IPS DF 6.9 (cell line): ENCODE measurements at places on chromosomes 2 and 18.

DNA sequence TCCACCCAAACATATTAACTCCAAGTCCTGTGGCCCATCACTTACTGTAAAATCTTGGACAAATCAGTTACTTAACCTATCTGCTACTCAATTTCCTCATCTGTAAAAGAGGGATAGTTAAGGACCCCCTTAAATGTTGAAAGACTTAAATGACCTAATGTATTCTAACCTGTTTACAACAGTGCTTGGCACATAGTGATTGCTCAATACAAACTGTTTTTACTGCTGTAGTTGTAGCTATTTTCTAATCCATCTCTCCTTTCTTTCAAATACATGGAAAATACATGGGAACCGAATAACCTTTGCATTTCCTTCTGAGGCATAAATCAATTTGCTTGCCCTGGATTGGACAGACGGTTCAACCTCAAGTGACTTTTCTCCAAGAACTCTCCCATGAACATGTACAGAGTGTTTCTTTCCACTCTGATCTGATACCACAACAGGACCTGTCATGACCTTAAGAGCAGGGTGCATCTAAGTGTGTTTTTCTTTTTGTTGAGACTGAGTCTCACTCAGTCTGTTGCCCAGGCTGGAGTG is 2.7 kb downstream of the LNPK start:
- H3K36me3 ChIP-seq = no peaks in the 10 kb centered on the region
- H3K4me3 ChIP-seq = no peak overlapping the region
- no peak for DNase-seq
- H3K4me1 ChIP-seq = no peaks in the 10 kb centered on the region
- no peaks in the 10 kb centered on the region for H3K27me3 ChIP-seq

GRCh38 chr18:37314534-37314933 is 251.1 kb downstream of the CELF4 start:
- H3K4me1 ChIP-seq = no peaks in the 10 kb centered on the region
- no peaks in the 10 kb centered on the region for H3K36me3 ChIP-seq
- no peak overlapping the region for H3K4me3 ChIP-seq
- H3K27ac ChIP-seq = no peak overlapping the region
- no peaks in the 10 kb centered on the region for H3K27me3 ChIP-seq

DNA sequence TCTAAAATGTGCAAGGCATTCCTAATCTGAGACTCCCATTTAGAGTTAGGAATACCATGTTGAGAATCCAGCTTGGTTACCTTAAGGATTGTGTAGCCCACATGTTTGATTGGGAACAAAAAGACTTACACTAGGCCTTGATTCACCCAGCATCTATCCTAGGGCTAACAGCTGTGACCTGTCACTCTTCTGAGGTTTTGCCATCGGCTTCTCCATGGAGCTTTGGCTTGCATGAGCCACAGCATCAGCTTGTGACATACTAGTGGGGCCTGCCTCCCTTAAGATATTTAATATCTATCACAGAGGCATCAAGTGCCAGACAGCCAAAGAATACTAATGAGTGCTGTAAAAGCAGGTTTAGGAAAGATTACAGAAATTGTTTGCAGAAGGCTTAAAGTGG is 241.3 kb upstream of the UBE2E3 start:
- H3K36me3 ChIP-seq = no peaks in the 10 kb centered on the region
- H3K4me3 ChIP-seq = no peak overlapping the region
- no peaks in the 10 kb centered on the region for H3K4me1 ChIP-seq
- no peak for DNase-seq
- no peak overlapping the region for H3K27ac ChIP-seq

DNA sequence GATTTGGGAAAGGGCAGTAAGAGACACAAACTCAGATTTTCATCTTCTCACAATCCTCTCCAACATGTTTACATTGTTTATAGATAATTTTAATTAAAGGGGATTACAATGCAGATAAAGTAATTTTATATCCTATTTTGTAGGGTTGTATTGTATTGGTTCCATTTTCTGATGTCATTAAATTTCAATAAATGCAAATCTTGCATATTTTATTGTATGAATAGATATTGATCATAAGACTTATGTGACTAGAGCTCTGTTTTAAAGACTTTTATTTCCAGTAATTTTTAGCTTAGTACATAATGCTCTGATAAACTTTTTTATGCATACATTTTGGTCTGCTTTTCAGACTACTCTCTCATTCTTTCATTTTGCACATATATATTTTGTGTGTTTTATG is 819.6 kb downstream of the TSN start:
- no peaks in the 10 kb centered on the region for H3K36me3 ChIP-seq
- no peak overlapping the region for H3K27ac ChIP-seq
- H3K4me1 ChIP-seq = no peaks in the 10 kb centered on the region
- no peaks in the 10 kb centered on the region for H3K27me3 ChIP-seq

- no peaks in the 10 kb centered on the region for H3K4me1 ChIP-seq
- no peaks in the 10 kb centered on the region for H3K36me3 ChIP-seq
- H3K4me3 ChIP-seq = no peak overlapping the region
- no peaks in the 10 kb centered on the region for H3K27me3 ChIP-seq
Observed at GRCh38 chr2:39583781-39584180, 81.9 kb upstream of the TMEM178A start.

DNA sequence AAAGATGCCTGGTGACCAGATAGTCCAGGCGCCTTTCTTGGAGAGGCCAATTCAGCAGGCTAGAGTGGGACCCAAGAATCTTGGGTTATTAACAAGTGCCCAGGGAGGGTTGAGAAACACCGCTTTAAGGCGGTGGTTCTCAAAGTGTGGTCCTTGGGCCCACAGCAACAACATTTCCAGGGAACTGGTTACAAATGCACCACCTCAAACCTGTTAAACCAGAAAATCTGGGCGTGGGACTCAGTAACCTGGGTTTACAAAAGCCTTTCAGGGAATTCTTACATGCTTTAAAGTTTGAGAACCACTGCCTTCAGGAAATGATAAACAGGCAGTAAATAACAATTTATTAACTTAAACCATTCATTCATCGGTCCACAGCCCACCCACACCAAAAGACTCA is 92.5 kb downstream of the SP3 start:
- H3K27me3 ChIP-seq = no peaks in the 10 kb centered on the region
- H3K27ac ChIP-seq = no peak overlapping the region
- DNase-seq = no peak

GRCh38 chr2:38203446-38203810 is 127.5 kb upstream of the CYP1B1 start:
- H3K36me3 ChIP-seq = no peaks in the 10 kb centered on the region
- DNase-seq = no peak
- no peaks in the 10 kb centered on the region for H3K4me1 ChIP-seq
- no peak overlapping the region for H3K27ac ChIP-seq
- H3K4me3 ChIP-seq = no peak overlapping the region
- H3K27me3 ChIP-seq = no peaks in the 10 kb centered on the region

GRCh38 chr18:12580630-12581342 is 77.1 kb downstream of the SPIRE1 start:
- no peak overlapping the region for H3K4me3 ChIP-seq
- no peak overlapping the region for H3K27ac ChIP-seq
- no peak for DNase-seq
- no peaks in the 10 kb centered on the region for H3K4me1 ChIP-seq
- no peaks in the 10 kb centered on the region for H3K27me3 ChIP-seq
- no peaks in the 10 kb centered on the region for H3K36me3 ChIP-seq

GRCh38 chr2:241559323-241560161 is 997 bp downstream of the BOK start:
- H3K27ac ChIP-seq = no peak overlapping the region
- peak overlapping the region; percentile 87 for H3K4me3 ChIP-seq
- H3K4me1 ChIP-seq = peaks cover 2% of the 10 kb centered on the region; the same call in 1 of the 2 replicates
- no peak for DNase-seq
- H3K36me3 ChIP-seq = no peaks in the 10 kb centered on the region; the same call in 1 of the 2 replicates
- H3K27me3 ChIP-seq = no peaks in the 10 kb centered on the region

GRCh38 chr2:74414881-74415761 is 6.3 kb downstream of the C2orf81 start:
- H3K4me1 ChIP-seq = no peaks in the 10 kb centered on the region
- no peak for DNase-seq
- no peak overlapping the region for H3K27ac ChIP-seq
- no peak overlapping the region for H3K4me3 ChIP-seq
